Stimulated activated effector memory CD8-positive, alpha-beta T cell treated with anti-CD3 and anti-CD28 coated beads, Interleukin-12 subunit alpha, Interleukin-12 subunit beta, amount 100 ng/mL, for 72 hours (primary cell): ENCODE measurements at places on chromosomes 11 and 22.
A peak's percentile ranks its signal among the peaks of the same experiment; 100 is the strongest.

DNA sequence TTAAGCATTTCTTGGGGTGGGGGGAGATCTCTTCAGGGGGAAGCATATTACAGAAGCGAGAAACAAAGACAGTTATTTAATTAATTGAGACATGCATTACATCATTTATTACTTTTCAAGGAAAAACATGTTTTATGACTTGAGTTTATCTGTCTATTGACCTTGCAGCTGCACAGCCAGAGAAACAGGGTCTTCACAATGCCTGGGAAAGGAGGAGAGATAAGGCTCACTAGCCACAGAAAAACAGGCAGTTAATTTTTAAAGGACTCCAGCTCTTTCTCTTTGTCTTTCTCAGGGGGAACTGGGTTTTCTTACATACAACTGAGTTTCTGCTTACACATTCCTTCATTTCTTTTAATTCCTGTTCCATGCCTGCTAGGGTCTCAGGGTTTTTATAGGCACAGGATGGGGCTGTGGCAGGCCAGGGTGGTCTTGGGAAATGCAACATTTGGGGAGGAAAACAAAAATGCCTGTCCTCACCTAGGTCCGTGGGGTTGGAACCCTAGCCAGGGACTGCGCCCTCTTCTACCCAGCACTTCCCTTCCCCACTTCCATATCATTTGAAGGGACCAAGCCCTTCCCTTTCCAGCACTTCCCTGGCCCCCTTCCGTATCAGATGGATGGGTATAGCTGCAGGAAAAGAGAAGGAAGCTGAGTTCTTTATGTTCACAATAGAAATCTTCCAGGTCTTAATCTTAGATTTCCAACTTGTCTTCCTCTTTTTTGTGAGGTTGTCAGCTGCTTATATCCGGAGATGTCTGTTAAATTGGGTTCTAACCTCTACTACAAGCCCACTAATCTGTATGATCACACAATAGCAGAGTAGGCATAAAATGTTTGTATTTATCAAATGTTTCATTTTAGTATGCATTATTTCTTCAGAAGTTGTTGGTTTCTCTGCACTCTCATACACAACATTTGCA, 38.3 kb downstream of the BIRC2 start:
- DNase-seq = no peak

DNA sequence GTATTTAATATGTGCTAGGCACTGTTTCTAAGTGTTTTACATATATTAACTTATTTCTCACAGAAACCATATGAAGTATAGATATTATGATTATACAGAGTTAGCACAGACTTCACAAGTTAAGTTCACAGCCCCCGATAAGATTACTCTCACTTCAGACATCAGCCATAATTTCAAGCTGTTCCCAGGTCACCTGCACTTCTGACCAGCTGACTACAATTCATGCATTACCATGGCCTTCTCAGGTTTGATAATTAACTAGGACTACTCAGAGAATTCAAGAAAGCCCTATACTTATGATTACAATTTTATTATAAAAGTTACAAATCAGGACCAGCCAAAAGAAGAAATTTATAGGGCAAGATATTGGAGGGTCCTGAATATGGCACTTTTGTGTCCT, 68.2 kb upstream of the RRM1 start:
- no peak for DNase-seq

- peak; percentile 89 for DNase-seq
Measured at GRCh38 chr11:66363805-66364535, 7.6 kb downstream of the SLC29A2 start.

DNA sequence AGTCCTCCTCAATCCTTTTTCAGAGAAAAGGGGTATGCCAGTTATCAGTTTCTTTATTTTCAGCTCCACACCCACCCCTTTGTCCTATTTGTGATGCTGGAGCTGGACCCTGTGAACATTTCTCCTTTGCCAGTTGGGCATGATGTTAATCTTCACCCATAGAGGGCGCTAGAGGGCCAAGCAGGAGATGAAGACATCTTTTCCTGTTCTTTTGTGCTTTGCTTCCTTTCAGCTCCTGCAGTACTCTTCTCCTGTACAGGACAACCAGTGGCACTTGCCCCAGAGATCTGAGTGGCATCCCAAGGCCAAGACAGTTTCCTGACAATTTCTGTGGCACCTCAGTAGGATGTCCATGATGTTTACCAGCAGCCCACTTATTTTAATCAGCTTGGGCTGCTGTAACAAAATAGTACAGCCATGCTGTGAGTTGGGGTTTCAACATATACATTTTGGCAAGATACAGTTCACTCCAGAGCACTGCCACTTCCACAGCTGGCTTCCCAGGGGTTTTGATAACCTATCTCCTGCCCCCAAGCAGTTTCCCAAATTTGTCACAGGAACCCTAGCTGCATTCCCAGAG, 4.6 kb downstream of the SAA2 start:
- DNase-seq = peak; percentile 80

- DNase-seq = no peak
Measured at GRCh38 chr11:28457481-28458065, 349.4 kb downstream of the METTL15 start.

DNA sequence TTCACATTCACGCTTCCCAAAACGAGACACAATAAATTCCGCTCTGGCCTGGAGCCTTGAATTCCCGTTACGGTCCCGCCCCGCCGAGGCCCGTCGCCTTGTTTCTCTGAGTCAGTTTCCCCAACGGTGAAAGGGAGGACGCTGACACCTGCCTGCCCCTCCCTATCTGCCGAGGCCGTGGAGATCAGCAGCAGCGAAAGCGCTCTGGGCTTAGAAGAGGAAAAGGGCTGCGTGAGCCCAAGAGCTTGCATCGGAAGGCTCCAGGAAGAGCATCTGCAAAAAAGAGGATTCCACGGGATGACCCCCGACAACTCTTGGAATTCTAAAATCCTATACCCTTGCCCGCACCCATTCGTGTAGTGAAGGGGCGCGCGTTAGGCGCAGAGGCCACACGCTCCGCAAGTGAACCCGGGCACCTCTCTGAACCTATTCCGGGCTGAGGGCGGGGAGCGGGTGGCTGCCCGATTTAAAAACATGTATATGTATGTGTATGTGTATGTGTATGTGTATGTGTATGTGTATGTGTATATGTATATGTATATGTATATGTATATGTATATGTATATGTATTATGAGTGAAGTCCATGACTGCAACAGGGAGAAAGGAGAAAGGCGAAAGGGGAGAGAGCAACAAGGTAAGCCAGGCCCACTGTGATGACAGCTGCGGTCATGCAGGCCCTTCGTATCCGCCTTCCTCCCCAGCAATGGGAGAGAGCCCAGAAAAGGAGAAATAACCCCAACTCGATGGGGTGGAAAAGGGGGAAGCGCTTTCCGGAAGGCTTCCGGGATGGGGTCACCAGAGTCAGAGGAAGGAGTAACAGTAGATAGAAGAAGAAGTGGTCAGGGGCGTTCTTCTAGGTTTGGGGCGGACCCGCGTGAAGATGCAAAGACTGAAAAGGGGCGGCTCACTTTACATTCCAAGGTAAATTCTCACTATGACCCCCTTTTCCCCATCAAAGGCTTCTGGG, 948 bp upstream of the MRTFA start:
- DNase-seq = no peak

GRCh38 chr11:27216270-27217149, 146.5 kb downstream of the CCDC34 start:
- no peak for DNase-seq

DNA sequence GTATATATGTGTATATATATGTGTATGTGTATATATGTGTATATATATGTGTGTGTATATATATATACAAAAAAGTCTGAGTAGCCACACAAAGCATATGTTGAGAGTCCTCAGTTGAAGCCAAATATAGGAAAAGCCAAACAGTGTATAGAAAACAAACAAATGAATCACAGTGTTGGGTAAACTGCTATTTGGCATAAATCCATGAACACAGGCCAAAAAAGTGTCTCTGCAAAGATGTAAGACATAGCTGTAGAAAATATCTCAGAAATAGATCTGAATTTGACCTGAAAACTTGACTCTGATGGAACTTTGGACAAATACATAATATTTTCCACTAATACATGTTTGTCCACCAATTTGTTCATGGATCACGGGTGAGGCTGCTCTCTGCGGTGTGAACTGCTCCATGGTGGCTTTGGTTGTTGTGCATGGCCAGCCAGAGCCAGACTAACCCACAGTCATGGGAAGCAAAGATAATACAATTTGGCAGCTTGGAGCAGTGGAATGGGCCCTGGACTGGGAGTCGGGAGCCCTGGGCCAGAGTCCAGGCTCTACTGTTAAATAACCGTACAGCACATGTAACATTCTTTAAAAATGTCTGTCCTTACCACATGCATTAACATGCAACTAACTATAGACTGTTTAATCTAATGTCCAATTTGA, 76.9 kb upstream of the EED start:
- DNase-seq = no peak

- no peak for DNase-seq
Measured at GRCh38 chr11:130050257-130050656, 19.4 kb upstream of the APLP2 start.

DNA sequence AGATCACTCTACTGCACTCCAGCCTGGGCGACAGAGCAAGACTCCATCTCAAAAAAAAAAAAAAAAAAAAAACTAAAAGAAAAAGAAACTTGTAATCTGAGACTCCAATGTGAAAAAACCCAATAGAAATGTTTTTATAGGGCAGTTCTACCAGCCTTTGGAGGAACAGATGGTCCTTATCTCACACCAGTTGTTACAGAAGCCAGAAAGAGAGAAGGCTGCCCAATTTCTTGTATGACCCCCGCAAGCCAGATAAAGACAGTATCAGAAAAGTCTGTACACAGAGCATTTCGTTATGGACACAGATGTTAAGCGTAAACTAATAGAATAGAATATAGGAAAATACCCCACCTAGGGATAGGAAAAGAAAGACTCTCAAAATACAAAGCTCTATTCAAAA, 11.3 kb upstream of the TSGA10IP start:
- DNase-seq = no peak

- no peak for DNase-seq
Measured at GRCh38 chr11:57358543-57358961, 20.4 kb downstream of the P2RX3 start.

DNA sequence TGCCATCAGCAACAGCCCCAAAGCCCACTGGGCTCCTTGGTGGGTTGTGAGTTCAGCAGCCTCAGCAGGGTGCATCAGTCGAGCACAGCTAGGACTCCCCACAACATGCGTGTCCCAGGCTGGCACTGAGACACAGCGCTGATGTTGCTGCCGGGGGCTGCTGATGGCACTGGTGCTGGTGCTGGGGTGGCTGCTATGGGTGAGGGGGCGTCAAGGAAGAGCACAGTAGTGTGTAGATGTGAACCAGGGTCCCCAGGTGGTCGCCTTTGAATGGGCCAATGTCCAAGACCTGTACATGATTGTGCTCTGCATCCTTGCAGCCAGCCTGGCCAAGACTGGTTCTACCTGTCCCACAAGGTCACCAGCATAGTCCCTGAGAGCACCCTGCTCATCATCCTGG, 121.3 kb upstream of the SERPIND1 start:
- DNase-seq = peak; percentile 30

DNA sequence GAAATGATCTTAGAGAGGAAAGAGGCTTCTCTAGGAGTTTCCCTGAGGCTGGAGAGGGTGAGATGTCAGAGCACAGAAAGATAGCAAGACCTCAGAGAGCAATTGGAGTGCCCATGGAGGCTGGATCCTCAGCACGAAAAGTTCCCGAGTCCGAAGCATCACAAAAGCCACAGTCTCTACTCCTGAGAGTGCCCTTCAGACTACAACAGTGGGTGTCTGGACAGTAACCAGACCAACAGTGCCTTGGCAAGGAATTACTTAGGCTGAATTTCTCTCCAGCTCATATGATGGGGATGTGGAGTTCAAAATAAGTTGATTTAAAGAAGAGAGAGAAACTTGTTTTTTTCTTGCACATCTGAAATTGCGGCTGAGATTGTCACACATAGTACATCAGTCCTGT, 31.9 kb upstream of the PSMA1 start:
- no peak for DNase-seq

GRCh38 chr11:61270354-61271076, 24.6 kb downstream of the VWCE start:
- no peak for DNase-seq

DNA sequence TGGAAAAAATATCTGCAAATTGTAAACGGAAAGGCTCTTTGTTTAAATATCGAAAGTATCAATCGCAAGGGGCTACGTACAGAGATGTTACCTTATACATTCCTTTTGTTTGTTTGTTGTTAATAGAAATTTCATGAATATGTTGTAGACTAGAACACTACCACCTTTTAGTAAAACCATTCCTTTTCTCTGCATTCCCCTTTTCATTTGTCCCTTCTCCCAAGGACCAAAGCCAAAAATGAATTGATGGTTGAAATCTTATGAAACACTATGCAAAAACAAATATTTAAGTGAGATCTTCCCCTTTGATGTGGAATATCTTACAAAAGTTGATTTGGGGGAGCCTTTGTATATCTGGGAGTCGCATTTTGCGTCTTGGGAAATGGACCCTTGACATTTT, 2.1 kb downstream of the SLC17A6 start:
- DNase-seq = no peak

- no peak for DNase-seq
Measured at GRCh38 chr11:45211732-45212131, 65.3 kb downstream of the PRDM11 start.

DNA sequence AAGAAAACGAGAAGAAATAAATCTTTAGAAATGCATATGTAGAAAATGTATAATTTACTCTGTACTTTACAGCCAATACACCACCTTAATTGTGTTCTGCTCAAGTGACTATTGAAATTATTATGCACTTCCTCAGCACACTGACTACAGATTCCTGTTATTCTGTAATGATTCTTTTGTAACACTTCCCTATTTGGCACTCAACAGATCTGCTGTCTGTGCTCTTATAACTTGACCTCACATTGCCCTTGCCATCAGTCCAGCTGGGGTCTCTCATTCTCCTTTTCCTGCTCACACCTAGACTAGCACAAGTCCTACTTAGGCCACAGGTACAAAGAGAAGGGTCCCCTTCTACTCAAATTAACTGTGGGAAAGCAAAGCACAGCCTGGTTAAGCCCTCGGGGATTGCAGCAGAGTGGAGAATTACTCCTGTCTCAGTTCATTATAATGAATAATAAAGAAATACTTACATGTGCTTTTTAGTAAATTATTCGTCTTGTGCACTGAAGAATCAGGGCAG, 860.4 kb downstream of the OPCML start:
- DNase-seq = no peak

GRCh38 chr11:69497221-69497787, 15.8 kb downstream of the LINC01488 start:
- no peak for DNase-seq

- DNase-seq = no peak
Measured at GRCh38 chr11:65585396-65586246, 9.8 kb downstream of the EHBP1L1 start.

- DNase-seq = no peak
Measured at GRCh38 chr22:24069721-24070120, 58.6 kb downstream of the CABIN1 start.

DNA sequence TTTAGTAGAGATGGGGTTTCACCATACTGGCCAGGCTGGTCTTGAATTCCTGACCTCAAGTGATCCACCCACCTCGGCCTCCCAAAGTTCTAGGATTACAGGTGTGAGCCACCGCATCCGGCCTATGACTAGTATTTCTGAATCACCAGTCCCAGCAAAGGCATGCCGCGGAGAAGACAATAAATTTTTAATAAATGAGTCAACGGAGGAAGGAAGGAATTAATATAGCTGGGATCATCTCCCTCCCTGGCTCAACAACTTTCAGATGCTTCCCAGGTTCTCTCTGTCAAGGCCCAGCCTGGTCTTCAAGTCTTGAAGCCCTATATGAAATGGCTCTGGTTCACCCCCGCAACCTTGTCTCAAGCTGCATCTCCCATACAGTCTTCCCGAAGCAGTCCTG, 45.7 kb downstream of the CYTH4 start:
- no peak for DNase-seq
